ENCODE measurements at places on chromosomes 1 and 21. TPM values are rescaled to one million over a fixed set of nuclear protein-coding genes. Genes with fewer than 3 reads are reported as not detected.

ADAM30 gene
- total RNA-seq: not detected

KCNAB2 gene
- total RNA-seq: 118 TPM

SELENBP1 gene
- 0.41 TPM for total RNA-seq

FNDC7 gene
- total RNA-seq: not detected

TSPAN2 gene
- not detected for total RNA-seq

- no peak overlapping the region for H3K27ac ChIP-seq
- no peak for DNase-seq
- no peaks in the 10 kb centered on the region for H3K36me3 ChIP-seq
- no peak overlapping the region for H3K4me3 ChIP-seq
These were observed 16.2 kb upstream of the PPIE start for GRCh38 chr1:39722495-39722894.

DNA sequence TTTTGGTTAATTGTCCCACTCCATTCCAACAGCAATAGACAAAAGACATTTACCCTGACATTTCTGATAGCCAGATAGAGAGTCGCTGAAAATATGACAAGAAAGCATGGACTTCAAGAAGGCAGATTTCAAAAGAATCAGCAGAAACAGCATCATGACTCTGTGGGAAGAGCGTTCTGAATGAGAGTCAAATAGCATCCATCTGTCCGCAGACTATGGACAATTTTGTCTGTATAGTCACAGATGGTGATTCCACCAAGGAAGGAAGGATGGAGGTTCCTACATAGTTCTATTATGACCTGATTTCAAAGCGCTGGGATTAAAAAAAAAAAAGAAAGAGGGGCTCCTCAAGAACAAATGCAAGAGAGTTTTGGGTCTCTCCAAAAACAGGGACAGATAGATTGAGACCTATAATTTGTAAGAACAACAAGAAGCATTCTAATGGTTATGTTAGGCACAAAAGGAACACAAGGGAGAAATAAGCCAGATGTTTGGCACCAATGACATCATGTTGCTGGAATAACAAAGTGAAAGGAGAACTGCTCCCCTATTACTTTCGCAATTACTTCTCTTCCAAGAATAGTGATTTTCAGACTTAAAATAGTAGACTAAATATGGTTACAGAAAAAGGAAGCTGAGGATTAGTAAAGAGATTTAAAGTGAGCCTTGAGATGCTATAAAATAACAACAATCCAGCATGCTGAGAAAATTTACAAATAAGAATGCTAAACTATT, 28.5 kb downstream of the NIBAN1 start:
- peaks cover 28% of the 10 kb centered on the region for H3K4me1 ChIP-seq
- peak overlapping the region; percentile 46 for H3K27ac ChIP-seq
- peak; percentile 31 for DNase-seq
- 0 out of 2 replicates have a peak overlapping the region, but pooled peaks have one; percentile 14 for H3K4me3 ChIP-seq
- no peaks in the 10 kb centered on the region for H3K36me3 ChIP-seq

DNA sequence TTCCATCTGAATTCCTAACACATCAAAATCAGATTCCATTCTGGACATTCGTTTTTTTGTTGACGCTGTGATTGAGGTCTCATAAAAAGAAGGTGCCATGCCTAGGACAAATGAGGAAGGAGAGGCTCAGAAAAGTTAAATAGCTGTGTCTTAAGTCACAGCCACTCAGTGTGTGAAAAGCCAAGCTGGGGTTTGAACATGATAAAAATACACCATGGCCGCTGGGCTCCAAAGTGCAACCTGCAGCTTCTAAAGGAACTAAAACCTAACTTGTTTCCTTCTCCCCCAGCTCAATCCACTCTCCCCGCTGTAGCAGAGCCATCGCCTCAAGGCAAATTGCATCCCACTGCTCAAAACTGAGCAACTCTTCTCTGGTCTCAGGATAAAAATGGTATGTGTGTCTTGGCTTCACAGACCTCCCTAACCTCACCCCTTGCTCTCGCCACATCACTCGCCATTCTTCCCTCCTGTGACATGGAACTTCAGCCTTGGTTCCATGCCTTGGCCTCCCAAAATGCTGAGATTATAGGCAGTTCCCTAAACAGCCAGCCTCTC, 22.1 kb upstream of the FAM20B start:
- no peaks in the 10 kb centered on the region for H3K27me3 ChIP-seq
- no peak overlapping the region for H3K4me3 ChIP-seq
- H3K36me3 ChIP-seq: no peaks in the 10 kb centered on the region
- H3K27ac ChIP-seq: no peak overlapping the region
- no peak for DNase-seq

GRCh38 chr21:41428311-41428710, 2.3 kb downstream of the MX1 start:
- DNase-seq: no peak
- H3K36me3 ChIP-seq: peaks cover 10% of the 10 kb centered on the region
- peaks cover 54% of the 10 kb centered on the region for H3K4me1 ChIP-seq
- peak overlapping the region; percentile 100 for H3K27ac ChIP-seq
- no peaks in the 10 kb centered on the region for H3K27me3 ChIP-seq
- peak overlapping the region; percentile 93 for H3K4me3 ChIP-seq

- DNase-seq: no peak
- peaks cover 2% of the 10 kb centered on the region for H3K27me3 ChIP-seq
- no peaks in the 10 kb centered on the region for H3K36me3 ChIP-seq
- H3K4me1 ChIP-seq: no peaks in the 10 kb centered on the region
These were observed 656 bp downstream of the KNCN start for GRCh38 chr1:46550751-46551231.

GRCh38 chr21:34650861-34651431, 17.8 kb upstream of the CLIC6 start:
- H3K27ac ChIP-seq: no peak overlapping the region
- no peak for DNase-seq
- H3K36me3 ChIP-seq: no peaks in the 10 kb centered on the region
- H3K27me3 ChIP-seq: no peaks in the 10 kb centered on the region

DNA sequence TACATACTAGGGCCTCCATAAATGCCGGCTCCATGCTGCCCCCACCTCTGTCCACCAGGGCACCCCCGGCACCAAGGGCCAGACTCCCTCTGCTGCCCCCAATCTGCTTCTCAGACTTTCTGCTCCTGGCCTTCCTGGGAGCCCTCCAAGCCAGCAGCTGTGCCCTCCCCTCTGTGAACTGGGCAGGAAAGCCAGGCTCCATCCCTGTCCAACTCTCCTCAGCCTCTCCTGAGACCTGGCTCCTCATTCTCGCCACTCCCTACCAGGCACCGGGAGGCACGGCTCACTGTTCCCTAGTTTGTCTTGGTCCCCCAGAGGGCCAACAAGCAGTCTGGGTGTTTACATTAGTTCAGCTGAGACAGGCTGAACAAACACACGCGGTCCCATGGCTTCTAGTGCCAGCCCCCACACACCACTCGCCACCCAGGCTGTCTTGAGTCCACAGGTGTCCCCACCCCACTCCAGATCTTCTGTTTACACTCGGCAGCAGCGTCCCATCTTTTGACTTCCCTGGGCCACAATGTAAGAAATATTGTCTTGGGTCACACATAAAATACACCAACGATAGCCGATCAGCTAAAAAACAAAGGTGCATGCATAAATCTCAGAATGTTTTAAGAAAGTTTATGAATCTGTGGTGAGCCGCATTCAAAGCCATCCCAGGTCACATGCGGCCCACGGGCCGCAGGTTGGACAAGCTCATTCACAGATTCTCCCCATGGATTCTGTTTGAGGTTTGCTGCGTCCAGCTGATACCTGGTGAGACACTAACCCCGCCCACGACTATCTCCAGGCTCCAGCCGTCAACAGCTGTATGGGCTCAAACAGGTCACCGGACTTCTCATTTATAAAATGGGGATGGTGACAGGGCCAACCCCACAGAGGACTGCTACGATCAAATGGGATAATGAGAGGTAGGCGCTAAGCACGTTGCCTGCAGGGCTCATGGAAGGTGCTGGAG, 29.5 kb upstream of the ECE1 start:
- no peaks in the 10 kb centered on the region for H3K36me3 ChIP-seq
- DNase-seq: no peak
- H3K4me3 ChIP-seq: no peak overlapping the region
- H3K27ac ChIP-seq: no peak overlapping the region

DNA sequence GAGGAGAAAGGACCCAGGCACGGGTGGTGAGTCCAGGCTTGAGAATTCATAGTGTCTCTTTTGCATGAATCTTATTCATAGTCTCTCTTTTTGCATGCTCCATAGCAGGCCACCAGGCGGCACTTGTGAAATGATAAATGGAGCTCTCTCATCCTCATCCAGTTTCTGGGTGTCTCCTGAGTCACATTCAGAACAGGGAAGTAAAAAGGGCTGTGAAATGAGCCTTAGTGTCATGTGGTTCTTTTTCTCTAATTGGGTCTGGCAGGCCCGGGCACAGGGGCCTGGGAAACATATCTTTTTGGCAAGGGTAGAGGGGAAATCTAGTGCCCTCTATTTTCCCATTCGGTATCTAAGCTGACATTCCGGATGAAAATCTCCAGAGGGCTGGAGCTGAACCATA, 19.1 kb upstream of the NCF2 start:
- peak overlapping the region; percentile 53 for H3K27ac ChIP-seq
- DNase-seq: no peak
- no peaks in the 10 kb centered on the region for H3K27me3 ChIP-seq
- no peaks in the 10 kb centered on the region for H3K36me3 ChIP-seq
- H3K4me1 ChIP-seq: peaks cover 46% of the 10 kb centered on the region

GRCh38 chr21:34037009-34037795, 36.2 kb upstream of the MRPS6 start:
- no peaks in the 10 kb centered on the region for H3K36me3 ChIP-seq
- no peak overlapping the region for H3K27ac ChIP-seq
- H3K27me3 ChIP-seq: no peaks in the 10 kb centered on the region
- DNase-seq: no peak

GRCh38 chr1:79040424-79041082, 34.0 kb upstream of the ADGRL4 start:
- H3K36me3 ChIP-seq: no peaks in the 10 kb centered on the region
- peak; percentile 23 for DNase-seq
- peak overlapping the region; percentile 18 for H3K27ac ChIP-seq
- H3K4me3 ChIP-seq: peak overlapping the region; percentile 45

- peak; percentile 4 for DNase-seq
- H3K27ac ChIP-seq: no peak overlapping the region
- peaks cover 3% of the 10 kb centered on the region for H3K36me3 ChIP-seq
- H3K4me3 ChIP-seq: no peak overlapping the region
- H3K4me1 ChIP-seq: no peaks in the 10 kb centered on the region
These were observed 285.1 kb downstream of the CACNA1E start for GRCh38 chr1:181768211-181768929.

DNA sequence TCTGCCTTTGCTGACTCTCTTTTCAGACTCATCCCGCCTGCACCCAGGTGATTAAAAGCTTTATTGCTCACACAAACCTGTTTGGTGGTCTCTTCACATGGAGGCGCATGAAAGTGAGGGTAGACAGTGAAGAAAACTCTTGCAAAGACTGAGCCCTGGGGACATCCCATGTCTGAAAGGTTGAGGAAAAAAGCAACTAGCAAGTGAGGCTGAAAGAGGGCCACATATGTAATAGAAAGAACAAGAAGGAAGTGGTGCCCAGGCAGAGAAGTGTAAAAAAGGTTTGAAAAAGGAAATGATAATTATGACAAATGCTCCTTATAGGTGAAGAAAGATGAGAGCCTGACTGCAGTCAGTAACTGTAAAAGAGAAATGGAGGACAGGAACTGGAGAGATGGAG, 115.9 kb upstream of the NEK7 start:
- no peaks in the 10 kb centered on the region for H3K4me1 ChIP-seq
- DNase-seq: no peak
- H3K4me3 ChIP-seq: no peak overlapping the region

GRCh38 chr1:206608108-206608698, 4.1 kb downstream of the EIF2D start:
- no peaks in the 10 kb centered on the region for H3K36me3 ChIP-seq
- peaks cover 31% of the 10 kb centered on the region for H3K4me1 ChIP-seq
- H3K4me3 ChIP-seq: peak overlapping the region; percentile 61
- no peak for DNase-seq
- peak overlapping the region; percentile 89 for H3K27ac ChIP-seq
- no peaks in the 10 kb centered on the region for H3K27me3 ChIP-seq

- DNase-seq: no peak
- H3K27me3 ChIP-seq: no peaks in the 10 kb centered on the region
- H3K27ac ChIP-seq: no peak overlapping the region
- no peaks in the 10 kb centered on the region for H3K36me3 ChIP-seq
- no peak overlapping the region for H3K4me3 ChIP-seq
These were observed 547.3 kb upstream of the BEND5 start for GRCh38 chr1:49323925-49324540.

DNA sequence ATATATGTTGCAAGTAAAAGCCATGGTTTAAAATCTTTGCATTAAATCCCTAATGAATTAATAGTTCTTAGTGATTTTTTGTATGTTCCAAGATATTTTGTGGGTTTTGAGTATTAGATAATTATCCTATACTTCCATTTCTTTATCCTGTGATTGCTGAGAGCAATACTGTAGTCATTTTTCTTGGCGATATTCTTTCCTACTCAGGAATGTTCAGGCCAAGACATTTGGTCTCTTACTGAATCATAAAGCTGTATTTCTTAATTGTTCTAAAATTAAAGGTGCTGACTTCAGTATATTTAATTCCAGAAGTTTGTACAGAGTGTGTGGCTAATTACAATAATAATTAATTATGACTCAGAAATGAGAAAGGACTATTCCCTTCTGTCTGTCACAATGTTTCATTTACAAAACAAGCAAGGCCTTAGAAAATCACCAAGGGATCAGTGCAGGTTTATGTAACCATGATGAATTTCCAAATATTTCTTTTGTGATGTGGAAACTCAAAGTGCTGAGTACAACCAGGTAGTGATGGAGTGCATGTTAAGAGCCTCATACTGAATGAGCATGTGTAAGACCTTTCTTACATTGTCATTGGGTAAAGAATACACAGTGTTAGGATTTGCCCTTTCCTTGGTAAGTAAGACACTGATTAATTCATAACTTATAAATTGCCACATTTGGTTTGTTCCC, 161.2 kb downstream of the HMCN1 start:
- no peaks in the 10 kb centered on the region for H3K36me3 ChIP-seq
- H3K4me1 ChIP-seq: no peaks in the 10 kb centered on the region
- no peak overlapping the region for H3K4me3 ChIP-seq
- no peak overlapping the region for H3K27ac ChIP-seq

DNA sequence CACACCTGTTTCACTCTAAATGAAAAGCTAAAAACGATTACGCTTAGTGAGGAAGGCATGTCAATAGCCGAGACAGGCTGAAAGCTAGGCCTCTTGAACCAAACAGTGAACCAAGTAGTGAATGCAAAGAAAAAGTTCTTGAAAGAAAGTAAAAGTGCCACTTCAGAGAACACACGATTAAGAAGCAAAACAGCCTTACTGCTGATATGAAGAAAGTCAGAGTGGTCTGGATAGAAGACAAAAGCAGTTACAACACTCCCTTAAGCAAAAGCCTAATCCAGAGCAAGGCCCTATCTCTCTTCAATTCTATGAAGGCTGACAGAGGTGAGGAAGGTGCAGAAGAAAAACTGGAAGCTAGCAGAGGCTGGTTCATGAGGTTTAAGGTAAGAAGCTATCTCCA, 130.7 kb downstream of the SIPA1L2 start:
- H3K36me3 ChIP-seq: no peaks in the 10 kb centered on the region
- H3K27me3 ChIP-seq: no peaks in the 10 kb centered on the region
- no peak overlapping the region for H3K27ac ChIP-seq
- H3K4me3 ChIP-seq: no peak overlapping the region
- DNase-seq: no peak

Data from GM12878 (cell line).